ENCODE measurements at places on chromosomes 11 and 22. TPM values are rescaled to one million over a fixed set of nuclear protein-coding genes. Genes with fewer than 3 reads are reported as not detected.

The ST14 gene
- 1.8 TPM for total RNA-seq

The MS4A3 gene
- not detected for total RNA-seq

The APOA5 gene
- not detected for total RNA-seq

The IPO7 gene
- 130 TPM for total RNA-seq

The CCDC83 gene
- total RNA-seq: not detected

The EMID1 gene
- total RNA-seq: 0.32 TPM

The EIF3D gene
- total RNA-seq: 66.2 TPM

The MOV10L1 gene
- total RNA-seq: not detected

The CWC15 gene
- total RNA-seq: 74.8 TPM

The OR8B12 gene
- not detected for total RNA-seq

The ATG16L2 gene
- total RNA-seq: 16.8 TPM

The TPST2 gene
- 30.1 TPM for total RNA-seq

The AGBL2 gene
- 0.35 TPM for total RNA-seq

The MMP11 gene
- 25.3 TPM for total RNA-seq

The SEC14L6 gene
- total RNA-seq: not detected

The MPPED2 gene
- total RNA-seq: 8.9 TPM

The CABP4 gene
- total RNA-seq: 0.75 TPM

The DTX4 gene
- 1.7 TPM for total RNA-seq

The OR8G1 gene
- not detected for total RNA-seq

The TTLL12 gene
- 11.1 TPM for total RNA-seq

The POLDIP3 gene
- 32.1 TPM for total RNA-seq

The CCDC87 gene
- 0.24 TPM for total RNA-seq

The PANX2 gene
- total RNA-seq: 0.43 TPM

The PHF21B gene
- 0.30 TPM for total RNA-seq

The RFPL1 gene
- not detected for total RNA-seq

The TREH gene
- total RNA-seq: not detected

The TMPRSS6 gene
- not detected for total RNA-seq

The FAT3 gene
- 0.24 TPM for total RNA-seq

The UQCC3 gene
- total RNA-seq: 7.8 TPM

The P2RY2 gene
- 22.5 TPM for total RNA-seq
